Activated naive CD8-positive, alpha-beta T cell treated with anti-CD3 and anti-CD28 coated beads for 36 hours (primary cell): ENCODE measurements at places on chromosomes 16 and 17.

DNA sequence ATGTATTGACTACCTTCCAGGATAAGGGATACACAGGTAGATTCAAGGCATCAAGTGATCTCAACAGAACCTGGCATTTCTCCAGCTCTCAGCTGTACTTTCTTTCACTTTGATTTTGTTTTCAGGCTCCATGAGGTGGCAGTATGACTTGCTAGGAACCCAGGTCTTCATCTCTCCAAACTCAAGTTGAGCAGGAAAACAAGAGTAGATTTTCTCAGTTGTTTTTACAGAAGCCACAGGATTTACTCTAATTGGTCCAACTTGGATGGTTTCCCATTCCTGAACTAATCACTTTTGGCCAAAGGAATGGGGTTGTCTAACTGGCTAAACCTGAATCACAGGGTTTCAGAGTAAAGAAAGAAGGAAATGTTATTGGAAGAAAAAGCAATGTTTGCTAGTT lies 146.6 kb downstream of the TRIM37 start:
- H3K4me3 ChIP-seq: no peak overlapping the region
- no peaks in the 10 kb centered on the region for H3K27me3 ChIP-seq
- H3K27ac ChIP-seq: no peak overlapping the region

- no peaks in the 10 kb centered on the region for H3K36me3 ChIP-seq
- H3K4me3 ChIP-seq: no peak overlapping the region
- no peak for DNase-seq
These were observed 582.0 kb downstream of the CDH11 start for GRCh38 chr16:64539811-64540371.

DNA sequence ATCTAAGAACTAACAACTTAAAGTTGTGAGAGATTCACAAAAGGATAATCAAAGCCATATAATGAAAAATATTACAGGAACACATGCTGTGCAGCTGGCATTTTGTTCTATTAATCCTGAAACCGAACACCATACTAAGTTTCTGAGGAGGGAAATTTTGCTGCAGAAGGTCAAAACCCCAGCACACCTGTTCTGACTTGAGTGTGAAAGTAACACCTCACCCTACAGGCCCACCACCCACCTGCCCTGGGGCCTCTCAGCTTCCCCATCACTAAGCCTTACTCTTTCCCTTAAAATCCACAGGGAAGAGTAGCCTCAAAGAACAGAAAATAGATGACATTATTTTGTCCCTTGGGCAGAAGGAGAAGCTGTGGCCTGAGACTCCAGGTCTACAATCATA lies 44.8 kb downstream of the STAT5A start:
- DNase-seq: peak; percentile 52
- H3K27ac ChIP-seq: peak overlapping the region; percentile 85
- no peaks in the 10 kb centered on the region for H3K27me3 ChIP-seq
- H3K4me1 ChIP-seq: peaks cover 41% of the 10 kb centered on the region

DNA sequence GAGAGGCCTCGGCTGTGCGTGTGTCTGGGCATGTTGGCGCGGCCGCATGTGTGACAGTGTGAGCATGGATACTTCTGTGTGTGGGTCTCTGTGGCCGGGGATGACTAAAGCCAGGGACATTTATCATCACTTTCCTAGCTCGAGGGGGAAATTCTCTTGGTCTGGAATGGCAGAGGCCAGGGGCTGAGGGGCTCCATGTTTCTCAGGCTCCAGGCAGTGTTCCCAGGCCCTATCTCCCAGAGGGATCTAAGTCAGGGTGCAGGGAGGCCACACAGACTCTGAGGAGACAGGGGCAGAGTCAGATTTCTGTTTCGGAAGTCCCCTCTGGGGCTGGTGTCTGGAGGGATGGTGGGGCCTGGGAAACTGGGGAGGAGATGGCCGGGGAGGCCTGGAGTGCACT lies 23.7 kb upstream of the SPNS2 start:
- H3K4me1 ChIP-seq: peaks cover 4% of the 10 kb centered on the region
- no peak overlapping the region for H3K4me3 ChIP-seq
- no peaks in the 10 kb centered on the region for H3K36me3 ChIP-seq
- DNase-seq: no peak
- H3K27me3 ChIP-seq: no peaks in the 10 kb centered on the region

GRCh38 chr17:77433385-77434135 lies 292.8 kb downstream of the SEC14L1 start:
- H3K4me1 ChIP-seq: peaks cover 77% of the 10 kb centered on the region
- peak overlapping the region; percentile 92 for H3K4me3 ChIP-seq
- H3K36me3 ChIP-seq: peaks cover 10% of the 10 kb centered on the region
- H3K27me3 ChIP-seq: no peaks in the 10 kb centered on the region
- peak; percentile 75 for DNase-seq
- H3K27ac ChIP-seq: peak overlapping the region; percentile 97

- no peak overlapping the region for H3K4me3 ChIP-seq
- H3K27me3 ChIP-seq: peaks cover 74% of the 10 kb centered on the region
- peaks cover 4% of the 10 kb centered on the region for H3K4me1 ChIP-seq
- no peak for DNase-seq
- no peak overlapping the region for H3K27ac ChIP-seq
- no peaks in the 10 kb centered on the region for H3K36me3 ChIP-seq
These were observed 2.6 kb downstream of the HBM start for GRCh38 chr16:168424-168823.

DNA sequence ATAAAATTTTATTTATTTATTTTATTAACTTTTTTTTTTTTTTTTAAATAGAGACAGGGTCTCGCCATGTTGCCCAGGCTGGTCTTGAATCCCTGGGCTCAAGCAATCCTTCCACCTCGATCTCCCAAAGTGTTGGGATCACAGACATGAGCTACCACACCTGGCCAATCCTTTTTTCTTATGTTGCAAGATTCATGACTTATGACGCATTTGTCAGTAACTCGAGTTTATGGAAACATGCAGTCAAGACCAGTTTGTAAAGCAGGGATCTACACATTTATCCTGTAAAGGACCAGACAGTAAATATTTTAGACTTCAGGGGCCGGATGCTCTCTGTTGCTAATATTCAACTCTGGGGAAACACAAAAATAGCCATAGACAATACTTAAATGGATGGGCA lies 9.4 kb upstream of the MAP2K6 start:
- no peaks in the 10 kb centered on the region for H3K27me3 ChIP-seq
- no peak overlapping the region for H3K4me3 ChIP-seq
- no peak for DNase-seq
- H3K27ac ChIP-seq: no peak overlapping the region
- no peaks in the 10 kb centered on the region for H3K4me1 ChIP-seq
- no peaks in the 10 kb centered on the region for H3K36me3 ChIP-seq

GRCh38 chr17:47316311-47316710 lies 7.4 kb upstream of the EFCAB13 start:
- no peak for DNase-seq
- peaks cover 2% of the 10 kb centered on the region for H3K4me1 ChIP-seq
- no peak overlapping the region for H3K27ac ChIP-seq
- no peaks in the 10 kb centered on the region for H3K36me3 ChIP-seq
- no peak overlapping the region for H3K4me3 ChIP-seq
- no peaks in the 10 kb centered on the region for H3K27me3 ChIP-seq

- no peak overlapping the region for H3K4me3 ChIP-seq
- no peak for DNase-seq
- peak overlapping the region; percentile 82 for H3K27ac ChIP-seq
- H3K27me3 ChIP-seq: no peaks in the 10 kb centered on the region
- peaks cover 35% of the 10 kb centered on the region for H3K4me1 ChIP-seq
These were observed 38.7 kb upstream of the RHOT1 start for GRCh38 chr17:32103476-32104113.

DNA sequence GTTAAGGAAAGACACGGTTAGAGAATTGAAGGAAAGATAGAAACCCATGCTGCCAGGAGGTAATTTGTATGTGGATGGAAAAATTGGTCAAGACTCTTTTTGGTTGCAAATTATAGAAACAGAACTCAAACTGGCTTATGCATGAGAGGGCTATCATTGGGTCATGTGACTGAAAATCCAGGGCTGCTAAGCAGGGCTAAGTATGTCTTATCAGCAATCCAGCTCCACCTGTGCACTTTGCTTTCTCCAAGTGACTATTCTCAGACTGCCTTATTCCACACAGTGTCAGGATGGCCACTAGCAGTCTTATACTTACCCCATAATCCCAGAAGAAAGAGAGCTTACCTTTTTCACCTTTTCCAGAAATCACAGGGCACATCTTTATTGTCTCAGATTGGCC lies 113.5 kb downstream of the CBLN1 start:
- no peak for DNase-seq
- H3K36me3 ChIP-seq: no peaks in the 10 kb centered on the region

- no peak for DNase-seq
- peaks cover 12% of the 10 kb centered on the region for H3K4me1 ChIP-seq
- no peaks in the 10 kb centered on the region for H3K36me3 ChIP-seq
- H3K27ac ChIP-seq: no peak within 1 kb of the TSS
- H3K27me3 ChIP-seq: no peaks in the 10 kb centered on the region
- no peak within 1 kb of the TSS for H3K4me3 ChIP-seq
These were observed at the start of gene ASB16 for GRCh38 chr17:44170499-44171201. ASB16 (plus strand) TSS chr17:44170704; CDS start chr17:44170790, 86 bp downstream.

GRCh38 chr17:21164620-21165019 lies 37.9 kb downstream of the DHRS7B start:
- H3K36me3 ChIP-seq: no peaks in the 10 kb centered on the region
- peaks cover 15% of the 10 kb centered on the region for H3K4me1 ChIP-seq
- no peak overlapping the region for H3K27ac ChIP-seq
- H3K4me3 ChIP-seq: no peak overlapping the region

- H3K4me1 ChIP-seq: peaks cover 37% of the 10 kb centered on the region
- peak overlapping the region; percentile 77 for H3K4me3 ChIP-seq
- H3K27me3 ChIP-seq: no peaks in the 10 kb centered on the region
- peaks cover 30% of the 10 kb centered on the region for H3K36me3 ChIP-seq
These were observed 780 bp upstream of the DCAKD start for GRCh38 chr17:45052052-45052772.

DNA sequence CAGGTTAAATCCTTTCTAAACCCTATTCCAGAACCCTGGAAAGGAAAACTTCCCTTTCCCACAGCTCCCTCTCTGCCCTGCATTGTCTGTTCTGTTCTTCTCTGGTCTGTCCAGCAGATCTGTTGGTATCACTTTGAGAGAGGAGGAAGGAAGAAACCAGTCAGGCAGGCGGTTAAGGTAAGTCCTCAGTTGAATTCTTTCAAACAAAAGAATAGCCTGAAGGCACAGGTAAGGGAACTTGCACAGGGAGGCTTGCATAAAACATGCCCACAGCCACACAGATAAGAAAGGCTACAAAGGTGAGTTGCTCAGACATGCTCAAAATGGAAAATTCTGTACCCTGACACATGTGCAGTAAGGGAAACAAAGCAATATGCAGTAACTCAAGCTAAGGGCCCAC lies 595.7 kb upstream of the CDH5 start:
- DNase-seq: no peak
- peaks cover 6% of the 10 kb centered on the region for H3K27me3 ChIP-seq

DNA sequence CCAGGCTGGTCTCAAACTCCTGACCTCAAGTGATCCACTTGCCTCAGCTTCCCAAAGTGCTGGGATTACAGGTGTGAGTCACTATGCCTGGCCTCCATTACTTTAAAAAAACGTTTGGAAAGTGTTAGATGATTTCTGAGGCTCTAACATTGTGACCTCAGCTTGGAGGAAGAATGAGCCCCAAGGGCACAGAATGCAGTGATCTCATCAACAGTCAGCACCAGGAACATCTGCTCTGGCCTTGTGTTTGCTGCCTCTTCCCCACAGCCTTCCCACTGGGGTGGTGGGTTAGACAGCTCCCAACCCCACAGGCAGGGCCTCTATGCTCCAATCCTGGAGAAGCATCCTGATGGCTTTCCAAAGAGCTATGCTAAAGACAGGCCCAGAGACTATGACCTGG lies 37.7 kb upstream of the SREBF1 start:
- H3K27ac ChIP-seq: no peak overlapping the region
- DNase-seq: no peak
- H3K4me3 ChIP-seq: no peak overlapping the region
- H3K4me1 ChIP-seq: no peaks in the 10 kb centered on the region

- DNase-seq: no peak
- H3K27me3 ChIP-seq: no peaks in the 10 kb centered on the region
- no peak overlapping the region for H3K4me3 ChIP-seq
- peaks cover 8% of the 10 kb centered on the region for H3K36me3 ChIP-seq
- no peak overlapping the region for H3K27ac ChIP-seq
These were observed 108.8 kb upstream of the HLF start for GRCh38 chr17:55155856-55156560.

DNA sequence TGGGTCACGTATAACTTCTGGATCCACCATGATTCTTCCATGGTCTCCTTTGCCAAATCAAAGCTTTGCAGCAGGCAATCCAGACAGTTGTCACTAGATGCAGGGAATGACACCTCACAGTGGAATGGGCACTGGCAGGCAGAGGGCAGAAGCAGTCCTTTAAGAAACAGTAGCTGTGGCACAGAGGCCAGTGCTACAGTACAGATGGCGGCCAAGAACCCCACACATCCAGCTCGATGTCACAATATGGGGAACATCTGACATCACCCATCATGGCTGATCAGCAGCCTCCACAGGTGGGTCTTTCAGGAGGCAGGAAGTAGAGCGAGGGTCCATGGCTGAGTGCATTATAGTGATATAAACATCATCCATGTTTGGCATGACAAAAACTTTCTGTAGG lies 18.8 kb upstream of the ERN1 start:
- H3K27ac ChIP-seq: no peak overlapping the region
- H3K4me3 ChIP-seq: peak overlapping the region; percentile 51
- H3K4me1 ChIP-seq: peaks cover 26% of the 10 kb centered on the region
- H3K36me3 ChIP-seq: peaks cover 22% of the 10 kb centered on the region

- no peak for DNase-seq
- no peak overlapping the region for H3K27ac ChIP-seq
- no peaks in the 10 kb centered on the region for H3K36me3 ChIP-seq
These were observed 25.4 kb upstream of the NSRP1 start for GRCh38 chr17:30091121-30091670.

- H3K4me1 ChIP-seq: no peaks in the 10 kb centered on the region
- DNase-seq: no peak
- H3K27ac ChIP-seq: no peak overlapping the region
These were observed 59.9 kb downstream of the EPN2 start for GRCh38 chr17:19296786-19297778.

- peaks cover 22% of the 10 kb centered on the region for H3K36me3 ChIP-seq
- DNase-seq: peak; percentile 73
- peak overlapping the region; percentile 49 for H3K27ac ChIP-seq
- no peak overlapping the region for H3K4me3 ChIP-seq
- H3K4me1 ChIP-seq: peaks cover 18% of the 10 kb centered on the region
- H3K27me3 ChIP-seq: peaks cover 7% of the 10 kb centered on the region
These were observed 7.5 kb downstream of the EIF1 start for GRCh38 chr17:41695954-41696757.

GRCh38 chr17:37791447-37792399 lies 46.9 kb upstream of the HNF1B start:
- no peaks in the 10 kb centered on the region for H3K36me3 ChIP-seq
- H3K4me1 ChIP-seq: peaks cover 4% of the 10 kb centered on the region
- peak; percentile 36 for DNase-seq
